Activated T-cell treated with anti-CD3 and anti-CD28 coated beads, Interleukin-2, amount 50 U/mL, for 72 hours (primary cell): ENCODE measurements at places on chromosomes 2 and 18. TPM values are rescaled to one million over a fixed set of nuclear protein-coding genes. Genes with fewer than 3 reads are reported as not detected.

The SLC5A7 gene
- total RNA-seq = not detected

The PRKAG3 gene
- total RNA-seq = not detected

The ANKRD30B gene
- total RNA-seq = not detected

The VWC2L gene
- not detected for total RNA-seq

The IL1R2 gene
- 11.0 TPM for total RNA-seq

The DOK6 gene
- not detected for total RNA-seq

The SIX3 gene
- total RNA-seq = not detected

The CHST9 gene
- not detected for total RNA-seq

The KCNJ13 gene
- total RNA-seq = not detected

The SALL3 gene
- total RNA-seq = not detected

The COL4A3 gene
- not detected for total RNA-seq

GRCh38 chr2:205352094-205352493 lies 330.2 kb upstream of the NRP2 start:
- DNase-seq = no peak
- no peak overlapping the region for H3K4me3 ChIP-seq
- no peak overlapping the region for H3K27ac ChIP-seq
- peaks cover 10% of the 10 kb centered on the region for H3K27me3 ChIP-seq
- H3K4me1 ChIP-seq = no peaks in the 10 kb centered on the region

GRCh38 chr2:73436019-73436418 lies 50.4 kb downstream of the ALMS1 start:
- H3K27ac ChIP-seq = no peak overlapping the region
- peaks cover 3% of the 10 kb centered on the region for H3K36me3 ChIP-seq
- no peaks in the 10 kb centered on the region for H3K27me3 ChIP-seq
- H3K4me1 ChIP-seq = no peaks in the 10 kb centered on the region
- H3K4me3 ChIP-seq = no peak overlapping the region

- H3K4me3 ChIP-seq = no peak overlapping the region
- H3K27ac ChIP-seq = no peak overlapping the region
- H3K4me1 ChIP-seq = peaks cover 14% of the 10 kb centered on the region
- no peak for DNase-seq
- peaks cover 10% of the 10 kb centered on the region for H3K27me3 ChIP-seq
Measured at GRCh38 chr2:151029406-151030157, 232.1 kb downstream of the RBM43 start.

DNA sequence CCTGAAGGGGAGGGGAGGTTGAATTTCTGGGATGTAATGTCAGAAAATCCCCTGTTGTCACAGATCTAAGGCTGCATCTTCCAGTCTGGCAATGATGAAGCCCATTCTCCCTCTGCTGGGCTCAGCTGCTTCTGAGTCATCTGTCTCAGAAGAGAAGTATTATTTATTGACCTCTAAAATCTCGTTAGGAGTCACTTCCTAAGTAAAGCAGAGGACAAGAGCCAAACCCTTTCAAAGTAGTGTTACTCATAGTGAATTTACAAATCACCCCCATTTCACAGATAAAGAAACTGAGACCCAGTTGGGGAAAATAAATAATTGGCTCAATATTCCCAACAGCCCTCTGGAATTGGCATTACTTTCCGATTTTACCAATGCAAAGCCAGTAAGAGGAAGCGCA lies 167.3 kb upstream of the SKOR2 start:
- peaks cover 40% of the 10 kb centered on the region for H3K27me3 ChIP-seq
- no peak for DNase-seq
- H3K36me3 ChIP-seq = no peaks in the 10 kb centered on the region
- no peaks in the 10 kb centered on the region for H3K4me1 ChIP-seq

GRCh38 chr2:175769200-175769599 lies 232.9 kb downstream of the LNPK start:
- no peaks in the 10 kb centered on the region for H3K36me3 ChIP-seq
- no peaks in the 10 kb centered on the region for H3K27me3 ChIP-seq
- H3K27ac ChIP-seq = no peak overlapping the region
- no peak for DNase-seq
- H3K4me1 ChIP-seq = no peaks in the 10 kb centered on the region
- H3K4me3 ChIP-seq = no peak overlapping the region

GRCh38 chr2:191806396-191806795 lies 40.5 kb downstream of the CAVIN2 start:
- no peaks in the 10 kb centered on the region for H3K36me3 ChIP-seq
- H3K27me3 ChIP-seq = peaks cover 7% of the 10 kb centered on the region
- H3K27ac ChIP-seq = no peak overlapping the region
- H3K4me1 ChIP-seq = peaks cover 7% of the 10 kb centered on the region
- H3K4me3 ChIP-seq = no peak overlapping the region
- no peak for DNase-seq

DNA sequence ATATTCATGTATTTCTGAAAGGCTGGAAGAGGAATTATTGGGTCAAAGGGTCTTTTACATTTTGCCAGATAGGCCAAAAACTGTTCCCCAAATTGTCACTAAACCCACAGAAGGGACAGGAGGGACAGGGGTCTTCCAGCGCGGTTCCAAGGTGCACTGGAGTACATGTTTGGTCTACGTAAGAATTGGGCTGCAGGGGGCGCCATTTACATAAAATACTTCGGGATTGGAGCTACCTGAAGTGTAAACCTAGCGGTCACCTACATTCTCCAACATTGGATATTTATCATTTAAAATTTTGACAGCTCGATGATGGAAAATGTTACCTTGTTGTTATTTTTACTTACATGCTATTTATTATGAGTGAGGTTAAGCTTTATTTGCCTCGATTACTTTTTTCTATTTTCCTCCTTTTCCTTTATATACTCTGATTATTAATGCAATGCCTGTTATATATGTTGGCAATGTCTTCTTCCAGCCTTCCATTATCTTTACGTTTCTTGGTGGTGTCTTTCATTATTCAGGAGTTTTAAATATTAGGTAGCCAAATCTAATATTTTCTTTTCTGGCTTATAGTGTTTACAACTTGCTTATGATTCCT lies 43.0 kb upstream of the RAB6C start:
- no peak overlapping the region for H3K27ac ChIP-seq
- H3K36me3 ChIP-seq = no peaks in the 10 kb centered on the region
- peaks cover 30% of the 10 kb centered on the region for H3K27me3 ChIP-seq
- no peak for DNase-seq
- H3K4me3 ChIP-seq = no peak overlapping the region

- H3K27ac ChIP-seq = no peak overlapping the region
- DNase-seq = no peak
- peaks cover 12% of the 10 kb centered on the region for H3K27me3 ChIP-seq
- H3K4me3 ChIP-seq = no peak overlapping the region
Measured at GRCh38 chr2:8203364-8203763, 478.5 kb upstream of the ID2 start.

- no peaks in the 10 kb centered on the region for H3K36me3 ChIP-seq
- H3K27ac ChIP-seq = no peak overlapping the region
- H3K4me3 ChIP-seq = no peak overlapping the region
Measured at GRCh38 chr2:121134728-121135127, 150.3 kb downstream of the TFCP2L1 start.

GRCh38 chr18:32244881-32245280 lies 55.0 kb downstream of the MEP1B start:
- H3K4me3 ChIP-seq = no peak overlapping the region
- H3K27ac ChIP-seq = no peak overlapping the region
- no peak for DNase-seq
- H3K36me3 ChIP-seq = no peaks in the 10 kb centered on the region

DNA sequence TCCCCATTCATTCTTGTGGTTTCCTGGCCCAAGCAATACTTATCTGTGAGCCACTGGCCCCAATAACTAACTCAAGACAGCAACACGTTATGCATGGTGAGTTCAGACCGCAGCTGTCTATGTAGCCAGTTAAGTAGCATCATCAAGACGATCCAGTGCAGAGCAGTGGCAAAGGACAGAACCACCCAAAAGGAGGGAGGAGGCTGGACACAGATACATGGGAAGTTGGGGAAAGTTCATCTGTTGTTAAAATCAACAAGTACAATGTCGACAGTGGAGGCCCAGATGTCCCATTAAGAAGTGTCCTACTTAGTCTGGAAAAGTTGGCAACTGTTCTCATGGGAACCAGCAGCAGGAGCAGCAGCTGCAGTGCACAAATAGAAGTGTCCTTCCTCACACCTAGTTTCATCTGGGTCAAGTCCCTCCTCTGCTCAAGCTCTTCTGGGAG lies 106.9 kb upstream of the THOC1 start:
- H3K4me1 ChIP-seq = no peaks in the 10 kb centered on the region
- no peak overlapping the region for H3K27ac ChIP-seq
- H3K36me3 ChIP-seq = no peaks in the 10 kb centered on the region
- DNase-seq = no peak
- H3K27me3 ChIP-seq = no peaks in the 10 kb centered on the region
- H3K4me3 ChIP-seq = no peak overlapping the region

DNA sequence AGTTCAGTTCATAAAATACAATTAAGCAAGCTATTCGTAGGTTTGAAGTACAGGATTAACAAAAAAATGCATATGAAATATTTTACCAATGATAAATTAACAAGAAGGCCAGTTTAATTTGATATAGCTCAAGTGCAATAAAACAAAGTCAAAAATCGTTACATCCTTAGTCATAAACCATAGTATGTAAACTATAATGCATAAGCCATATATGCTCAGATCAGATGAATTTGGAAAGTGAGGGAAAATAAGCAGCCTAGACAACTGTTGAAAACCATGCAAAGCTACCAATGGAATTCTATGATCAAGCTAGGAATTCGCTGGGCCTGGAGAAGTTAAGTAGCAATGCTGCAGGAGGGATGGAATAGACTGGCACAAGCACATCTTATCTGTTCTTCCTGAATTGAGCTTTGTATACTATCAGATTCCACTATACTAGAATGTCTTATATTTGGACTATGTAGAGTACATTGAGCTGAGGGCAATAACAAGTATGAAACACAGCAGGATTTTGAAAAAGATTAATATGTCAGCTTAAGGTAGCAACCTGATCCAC lies 682.0 kb downstream of the IRS1 start:
- no peak for DNase-seq
- H3K27me3 ChIP-seq = peaks cover 26% of the 10 kb centered on the region
- no peak overlapping the region for H3K27ac ChIP-seq
- no peak overlapping the region for H3K4me3 ChIP-seq

DNA sequence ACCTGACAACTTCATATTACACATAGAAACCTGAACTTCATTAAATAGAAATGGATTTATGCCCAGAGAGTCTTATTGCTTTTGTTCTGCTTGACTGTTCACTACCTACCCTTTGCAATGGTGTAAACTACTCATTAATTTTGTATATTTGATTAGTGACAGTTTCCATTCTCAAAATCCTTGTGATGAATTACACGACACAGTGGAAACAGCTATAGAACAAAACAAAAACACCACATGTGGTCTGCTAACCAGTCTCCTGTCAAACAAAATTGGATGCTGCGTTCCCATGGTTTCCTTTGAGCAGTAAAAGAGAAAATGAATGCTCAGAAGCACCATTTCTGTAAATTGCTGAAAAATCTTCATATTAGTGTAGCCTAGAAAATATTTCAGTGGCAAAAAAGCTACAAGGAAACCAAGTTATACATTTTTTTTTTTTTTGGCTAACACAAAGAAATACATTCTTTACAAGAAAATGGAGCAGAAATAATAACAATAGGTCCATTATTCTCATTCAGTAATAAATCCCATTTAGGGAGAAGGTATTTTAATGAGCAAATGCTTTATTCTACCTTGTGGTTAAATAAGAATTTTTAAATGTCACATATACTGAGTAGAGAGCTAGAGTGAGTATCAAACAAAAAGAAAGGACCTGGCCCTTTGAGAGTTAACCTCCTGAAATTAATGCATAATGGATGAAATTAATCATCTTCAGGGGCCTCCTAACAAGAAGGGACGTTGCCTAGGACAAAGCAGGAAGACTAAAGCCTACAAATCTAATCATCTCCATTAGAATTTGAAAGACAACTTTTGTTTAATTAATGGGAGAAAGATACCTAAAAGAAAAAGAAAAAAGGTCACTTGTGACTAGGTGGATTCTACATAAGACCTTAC lies 355.1 kb upstream of the ZC3H15 start:
- no peak overlapping the region for H3K4me3 ChIP-seq
- H3K4me1 ChIP-seq = no peaks in the 10 kb centered on the region
- no peak overlapping the region for H3K27ac ChIP-seq
- H3K36me3 ChIP-seq = no peaks in the 10 kb centered on the region
- no peaks in the 10 kb centered on the region for H3K27me3 ChIP-seq

GRCh38 chr18:42025491-42025890 lies 70.5 kb downstream of the PIK3C3 start:
- peak overlapping the region; percentile 46 for H3K4me3 ChIP-seq
- no peaks in the 10 kb centered on the region for H3K27me3 ChIP-seq
- DNase-seq = no peak
- H3K36me3 ChIP-seq = peaks cover 14% of the 10 kb centered on the region

- no peak overlapping the region for H3K27ac ChIP-seq
- no peaks in the 10 kb centered on the region for H3K27me3 ChIP-seq
- no peak for DNase-seq
- no peaks in the 10 kb centered on the region for H3K36me3 ChIP-seq
- H3K4me1 ChIP-seq = no peaks in the 10 kb centered on the region
- H3K4me3 ChIP-seq = no peak overlapping the region
Measured at GRCh38 chr2:208990716-208991115, 433.1 kb upstream of the MAP2 start.

GRCh38 chr2:238421695-238422035 lies 5.1 kb upstream of the ASB1 start:
- no peak for DNase-seq
- peaks cover 4% of the 10 kb centered on the region for H3K36me3 ChIP-seq
- H3K27me3 ChIP-seq = no peaks in the 10 kb centered on the region
- no peak overlapping the region for H3K27ac ChIP-seq
- no peaks in the 10 kb centered on the region for H3K4me1 ChIP-seq

DNA sequence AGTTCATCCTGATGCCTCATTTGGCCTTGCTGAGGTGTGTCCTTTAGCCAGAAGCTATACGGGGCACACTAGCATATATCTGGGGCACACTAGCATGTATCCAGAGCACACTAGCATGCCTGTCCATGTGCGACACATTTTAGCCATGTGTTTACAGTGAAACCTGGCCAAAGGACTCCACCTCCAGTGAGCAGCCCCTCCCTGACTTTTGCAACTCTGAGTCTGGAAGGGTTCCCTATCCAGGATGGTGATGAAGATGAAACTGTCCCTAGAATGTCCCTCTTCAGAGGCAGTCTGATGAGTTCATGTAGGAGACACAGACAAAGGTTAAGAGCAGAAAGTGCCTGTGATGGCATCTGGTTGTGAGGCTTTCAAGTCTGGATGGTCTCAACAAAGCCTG lies 61.4 kb upstream of the LGALSL start:
- H3K36me3 ChIP-seq = peaks cover 1% of the 10 kb centered on the region
- no peaks in the 10 kb centered on the region for H3K27me3 ChIP-seq
- DNase-seq = no peak
- no peaks in the 10 kb centered on the region for H3K4me1 ChIP-seq
- no peak overlapping the region for H3K4me3 ChIP-seq

- no peak for DNase-seq
- H3K4me1 ChIP-seq = peaks cover 7% of the 10 kb centered on the region
- H3K27ac ChIP-seq = no peak overlapping the region
- no peaks in the 10 kb centered on the region for H3K36me3 ChIP-seq
- no peak overlapping the region for H3K4me3 ChIP-seq
Measured at GRCh38 chr2:156580501-156580900, 144.3 kb downstream of the GPD2 start.

- no peak for DNase-seq
- H3K27me3 ChIP-seq = no peaks in the 10 kb centered on the region
- H3K4me1 ChIP-seq = no peaks in the 10 kb centered on the region
Measured at GRCh38 chr2:188307850-188308283, 16.2 kb downstream of the GULP1 start.
